ENCODE measurements at places on chromosomes 7 and 10.

DNA sequence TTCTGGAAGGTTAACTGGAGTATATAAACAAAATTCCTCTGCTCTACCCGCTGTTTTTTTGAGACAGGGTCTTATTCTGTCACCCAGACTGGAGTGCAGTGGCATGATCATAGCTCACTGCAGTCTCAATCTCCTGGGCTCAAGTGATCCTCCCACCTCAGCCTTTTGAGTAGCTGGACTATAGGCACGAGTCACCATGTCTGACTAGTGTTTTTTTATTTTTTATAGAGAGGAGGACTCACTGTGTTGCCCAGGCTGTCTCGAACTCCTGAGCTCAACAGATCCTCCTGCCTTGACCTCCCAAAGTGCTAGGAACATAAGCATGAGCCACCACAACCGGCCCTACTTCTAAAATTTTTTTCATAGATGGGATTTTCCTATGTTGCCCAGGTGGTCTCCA, 2.2 kb downstream of the RAB18 start:
- peaks cover 10% of the 10 kb centered on the region for H3K4me1 ChIP-seq
- H3K4me3 ChIP-seq, result no peak overlapping the region
- DNase-seq, result no peak
- H3K36me3 ChIP-seq, result peaks cover 5% of the 10 kb centered on the region
- H3K27ac ChIP-seq, result no peak overlapping the region

DNA sequence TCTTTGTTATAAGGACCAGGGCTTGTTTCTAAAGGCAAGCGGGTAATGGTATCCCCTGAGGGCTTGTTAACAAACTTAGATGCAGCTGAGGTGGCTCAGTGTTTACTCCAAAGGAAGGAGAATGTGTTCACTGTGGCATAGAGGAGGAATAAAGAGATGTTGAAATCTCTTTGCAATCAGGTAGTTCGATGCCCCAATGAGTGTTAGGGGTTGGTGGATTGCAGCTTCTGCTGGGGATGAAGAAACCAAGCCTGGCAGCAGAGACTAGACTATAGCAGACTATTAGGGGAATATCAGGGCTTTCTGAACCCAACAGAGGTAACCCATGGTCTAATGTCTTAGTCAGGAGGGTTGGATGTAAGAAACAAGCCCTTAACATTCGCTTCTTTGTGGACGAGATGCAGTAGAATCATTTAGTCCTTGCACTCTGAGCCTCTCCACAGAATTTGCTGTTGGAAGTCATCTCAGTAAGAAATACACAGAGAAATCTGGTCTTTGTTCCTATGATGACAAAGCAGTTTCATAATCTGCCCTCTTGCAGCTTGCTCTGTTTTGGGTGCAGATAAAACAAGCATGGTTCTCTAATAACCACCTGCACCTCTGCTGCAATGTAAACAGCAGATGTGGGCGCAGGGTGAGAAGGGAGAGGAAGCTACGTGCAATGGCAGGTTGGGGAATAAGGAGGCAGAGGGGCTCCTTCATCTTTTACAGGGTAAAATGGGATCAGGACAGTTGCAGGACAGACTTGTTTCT, 108.6 kb downstream of the NRF1 start:
- peaks cover 25% of the 10 kb centered on the region for H3K36me3 ChIP-seq
- peaks cover 7% of the 10 kb centered on the region for H3K4me1 ChIP-seq
- H3K4me3 ChIP-seq, result no peak overlapping the region

DNA sequence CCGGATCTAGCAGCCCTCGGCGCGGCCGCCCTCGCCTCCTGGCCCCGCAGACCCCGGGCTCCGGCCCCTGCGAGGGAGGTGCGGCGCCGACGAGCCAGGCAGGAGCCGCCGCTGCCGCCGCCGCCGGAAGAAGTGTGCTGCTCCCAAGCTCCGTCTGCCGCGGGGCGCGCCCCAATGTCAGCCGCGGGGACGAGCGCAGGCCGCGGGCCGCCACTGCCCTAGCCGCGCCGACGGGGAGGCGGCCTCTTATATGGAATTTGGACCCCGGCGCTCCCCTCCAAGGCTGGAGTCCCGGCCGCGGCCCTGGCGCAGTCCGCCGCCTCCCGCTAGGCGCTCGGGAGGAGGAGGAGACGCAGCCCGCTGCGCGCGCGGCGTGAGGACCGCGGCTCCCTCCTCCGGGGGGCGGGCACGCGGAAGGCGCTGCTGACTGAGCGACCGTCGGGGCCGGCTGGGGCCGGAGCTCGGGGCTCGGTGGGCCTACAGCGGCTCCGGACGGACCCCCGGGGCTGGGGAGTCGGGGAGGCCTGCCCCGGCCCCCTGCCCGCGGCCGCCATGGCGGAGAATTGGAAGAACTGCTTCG, at the start of gene TRIM8:
TSS of gene TRIM8 (plus strand) at position 414 of the 580 bp plus-strand sequence. CDS start at position 553, 139 bp downstream.
- H3K36me3 ChIP-seq, result peaks cover 19% of the 10 kb centered on the region
- H3K4me1 ChIP-seq, result peaks cover 28% of the 10 kb centered on the region
- H3K4me3 ChIP-seq, result peak within 1 kb of the TSS; percentile 63

DNA sequence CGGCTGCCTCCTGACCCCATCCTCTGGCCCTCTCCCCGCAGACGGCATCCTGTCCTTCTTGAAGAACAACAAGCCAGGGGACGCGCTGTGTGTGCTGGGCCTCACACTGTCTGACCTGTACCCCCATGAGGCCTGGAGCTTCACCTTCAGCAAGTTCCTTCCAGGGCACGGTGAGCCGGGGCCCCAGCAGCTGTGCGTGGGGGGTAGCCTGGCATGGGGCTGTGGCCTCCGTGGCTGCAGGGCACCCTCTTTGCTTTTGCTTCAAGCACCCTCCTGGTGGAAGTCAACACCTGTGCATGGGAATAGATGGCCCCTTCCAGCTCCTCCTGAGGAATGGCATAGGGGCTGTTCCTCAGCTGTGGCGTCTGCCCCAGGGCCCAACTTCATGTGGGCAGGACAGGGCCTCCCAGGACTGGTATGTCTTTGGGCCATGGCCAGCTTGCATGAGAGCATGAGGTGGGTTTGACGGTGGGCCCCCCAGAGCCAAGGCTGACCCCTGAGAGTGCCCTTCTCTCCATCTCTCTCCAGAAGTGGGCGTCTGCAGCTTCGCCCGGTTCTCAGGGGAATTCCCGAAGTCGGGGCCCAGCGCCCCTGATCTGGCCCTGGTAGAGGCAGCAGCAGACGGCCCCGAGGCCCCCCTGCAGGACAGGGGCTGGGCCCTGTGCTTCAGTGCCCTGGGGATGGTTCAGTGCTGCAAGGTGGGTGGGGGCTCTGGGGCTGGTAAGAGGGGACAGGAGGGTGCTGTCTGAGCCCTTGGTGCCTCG, 20.7 kb downstream of the AMZ1 start:
- no peaks in the 10 kb centered on the region for H3K27me3 ChIP-seq
- no peaks in the 10 kb centered on the region for H3K4me1 ChIP-seq
- no peak for DNase-seq
- no peak overlapping the region for H3K27ac ChIP-seq
- peaks cover 2% of the 10 kb centered on the region for H3K36me3 ChIP-seq

DNA sequence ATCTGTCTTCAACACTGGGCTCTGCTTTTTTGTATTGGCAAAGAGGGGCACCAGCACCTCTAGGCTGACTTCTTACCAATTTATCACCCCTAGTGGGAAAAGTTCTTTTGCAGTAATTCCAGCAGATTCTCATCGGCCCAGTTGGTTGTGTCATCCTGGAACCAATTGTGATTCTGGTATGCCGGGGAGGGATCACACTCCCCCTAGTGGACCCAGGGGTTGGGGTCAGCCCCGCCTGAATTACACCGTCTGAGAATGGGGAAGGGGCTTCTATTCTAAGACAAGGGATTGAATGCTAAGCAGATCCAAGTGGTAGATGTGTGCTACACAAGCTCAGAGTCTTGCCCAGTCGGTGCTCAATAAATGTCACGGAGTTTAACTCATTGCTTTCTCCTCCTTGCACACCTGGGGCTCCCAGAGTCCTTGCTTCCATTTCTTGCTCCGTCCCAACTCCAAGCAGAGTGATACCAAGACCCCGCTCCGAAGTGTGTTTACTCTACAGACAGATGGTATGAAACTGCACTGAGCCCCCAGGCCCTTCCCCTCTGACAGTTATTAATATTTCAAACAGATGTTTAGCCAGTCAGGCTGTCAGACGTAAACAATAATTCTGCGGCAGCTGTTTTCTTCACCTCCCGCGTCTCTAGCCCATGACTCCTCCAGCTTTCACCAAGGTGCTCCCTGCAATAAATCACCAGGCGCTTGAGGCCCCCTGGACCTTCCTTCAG, 71.9 kb downstream of the C10orf105 start:
- H3K36me3 ChIP-seq, result no peaks in the 10 kb centered on the region
- no peaks in the 10 kb centered on the region for H3K27me3 ChIP-seq
- no peak overlapping the region for H3K4me3 ChIP-seq
- no peak overlapping the region for H3K27ac ChIP-seq
- DNase-seq, result no peak
- H3K4me1 ChIP-seq, result peaks cover 47% of the 10 kb centered on the region

GRCh38 chr7:137789215-137789882, 57.4 kb downstream of the DGKI start:
- DNase-seq, result no peak
- H3K27ac ChIP-seq, result no peak overlapping the region
- H3K36me3 ChIP-seq, result no peaks in the 10 kb centered on the region
- H3K27me3 ChIP-seq, result no peaks in the 10 kb centered on the region

GRCh38 chr7:110877016-110877415, 213.9 kb upstream of the LRRN3 start:
- no peak overlapping the region for H3K27ac ChIP-seq
- no peaks in the 10 kb centered on the region for H3K4me1 ChIP-seq
- no peak overlapping the region for H3K4me3 ChIP-seq
- no peaks in the 10 kb centered on the region for H3K27me3 ChIP-seq

DNA sequence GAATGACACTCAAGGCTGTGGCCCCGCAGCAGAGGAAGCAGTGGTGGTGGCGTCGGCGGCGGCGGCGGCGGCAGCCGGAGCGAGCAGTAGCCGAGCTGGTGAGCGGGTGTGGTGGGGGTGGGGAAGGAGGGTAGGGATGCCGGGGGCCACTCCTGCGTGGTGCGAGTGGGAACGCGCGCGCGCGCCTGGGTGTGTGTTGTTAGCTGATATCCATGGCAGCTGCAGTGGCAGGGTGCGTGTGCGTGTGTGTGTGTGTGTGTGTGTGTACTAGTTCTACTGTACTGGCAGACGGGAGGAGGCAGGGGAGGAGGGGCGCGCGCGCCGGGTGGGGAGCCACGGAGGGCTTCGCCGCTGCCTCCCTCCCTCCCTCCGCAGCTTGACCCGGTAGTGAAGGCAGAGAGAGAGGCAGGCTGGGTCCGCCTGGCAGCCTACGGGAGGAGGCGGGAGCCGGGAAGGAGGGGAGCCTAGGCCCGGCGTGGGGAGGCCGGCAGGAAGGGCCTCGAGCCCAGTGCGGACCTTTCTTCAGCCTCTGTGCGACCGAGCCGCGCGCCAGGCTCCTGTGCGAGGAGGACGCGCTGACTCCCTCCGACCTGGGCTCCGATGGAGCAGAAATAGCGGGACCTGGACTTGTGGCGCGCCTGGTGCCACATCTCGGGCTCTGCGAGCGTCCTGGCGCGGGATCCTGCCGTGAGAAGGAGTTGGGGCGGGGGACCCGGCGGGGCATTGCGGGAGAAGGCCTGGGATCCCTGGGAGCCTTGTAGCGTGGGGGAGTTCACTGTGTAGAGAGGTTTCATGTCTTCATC, at the start of gene MAGI2:
TSS of gene MAGI2 (minus strand) at position 110 of the 803 bp plus-strand sequence. CDS start 347 bp downstream, outside the sequence.
- H3K27me3 ChIP-seq, result peaks cover 47% of the 10 kb centered on the region
- no peaks in the 10 kb centered on the region for H3K4me1 ChIP-seq
- DNase-seq, result peak; percentile 62
- H3K36me3 ChIP-seq, result no peaks in the 10 kb centered on the region

- H3K27me3 ChIP-seq, result peaks cover 5% of the 10 kb centered on the region
- H3K27ac ChIP-seq, result no peak overlapping the region
- no peaks in the 10 kb centered on the region for H3K36me3 ChIP-seq
- H3K4me3 ChIP-seq, result no peak overlapping the region
- no peaks in the 10 kb centered on the region for H3K4me1 ChIP-seq
- no peak for DNase-seq
Observed at GRCh38 chr7:48161407-48162125, 9.7 kb upstream of the ABCA13 start.

GRCh38 chr10:4781955-4782354, 44.1 kb upstream of the AKR1E2 start:
- DNase-seq, result no peak
- no peaks in the 10 kb centered on the region for H3K36me3 ChIP-seq
- peaks cover 6% of the 10 kb centered on the region for H3K27me3 ChIP-seq
- no peak overlapping the region for H3K27ac ChIP-seq

DNA sequence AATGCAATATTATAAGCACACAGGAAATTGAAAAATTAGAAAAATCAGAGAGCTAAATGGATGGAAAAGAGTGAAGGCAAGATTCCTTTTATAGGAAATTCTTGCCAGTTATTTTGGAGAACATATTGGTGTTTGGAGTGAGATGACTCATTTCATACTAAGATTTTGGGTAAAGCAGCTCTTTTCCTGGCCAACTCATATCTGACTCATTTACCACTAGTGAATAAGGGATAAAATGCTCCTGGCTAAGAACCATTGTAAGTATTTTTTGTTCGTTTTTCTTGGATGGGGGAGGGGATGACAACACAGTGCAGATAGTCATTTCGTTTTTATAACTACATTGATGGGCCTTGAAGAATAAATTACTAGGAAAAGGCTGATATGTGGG, 139.3 kb downstream of the TWIST1 start:
- no peaks in the 10 kb centered on the region for H3K36me3 ChIP-seq
- H3K27ac ChIP-seq, result no peak overlapping the region

DNA sequence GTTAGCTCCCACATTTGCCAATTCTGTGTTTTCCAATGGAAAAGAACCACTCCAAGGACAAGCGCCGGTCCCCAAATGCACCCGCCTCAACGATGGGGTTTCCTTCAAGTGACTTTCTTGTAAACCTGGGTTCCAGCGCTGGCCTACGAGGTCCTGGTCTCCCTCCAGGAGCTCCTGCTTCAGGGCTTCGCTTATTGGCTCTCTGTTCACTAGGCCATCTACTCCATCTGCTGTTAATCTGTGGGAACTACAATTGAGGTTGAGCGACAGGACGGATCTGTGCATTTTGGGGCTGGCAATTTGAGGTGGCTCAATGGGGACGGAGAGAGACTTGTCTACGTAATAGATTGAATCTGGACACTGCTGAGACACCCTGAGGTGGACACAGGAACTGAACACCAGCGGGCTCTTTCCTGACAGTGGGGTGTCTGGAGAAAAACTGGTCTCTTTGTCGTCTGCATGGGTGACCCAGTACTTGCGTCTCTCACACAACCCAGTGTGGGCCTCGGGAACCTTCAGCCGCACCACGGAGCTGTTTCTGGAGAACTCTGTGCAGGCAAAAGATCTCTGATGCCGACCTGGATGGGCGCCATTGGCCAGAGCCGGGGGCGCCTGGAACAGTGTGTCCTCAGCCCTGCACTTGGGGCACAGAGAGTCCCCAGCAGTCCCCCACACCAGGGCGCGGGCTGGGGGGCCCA, 115.9 kb upstream of the ADAM12 start:
- no peaks in the 10 kb centered on the region for H3K4me1 ChIP-seq
- no peak overlapping the region for H3K27ac ChIP-seq
- no peaks in the 10 kb centered on the region for H3K27me3 ChIP-seq
- H3K4me3 ChIP-seq, result no peak overlapping the region
